ENCODE measurements at places on chromosomes 7 and 10.

DNA sequence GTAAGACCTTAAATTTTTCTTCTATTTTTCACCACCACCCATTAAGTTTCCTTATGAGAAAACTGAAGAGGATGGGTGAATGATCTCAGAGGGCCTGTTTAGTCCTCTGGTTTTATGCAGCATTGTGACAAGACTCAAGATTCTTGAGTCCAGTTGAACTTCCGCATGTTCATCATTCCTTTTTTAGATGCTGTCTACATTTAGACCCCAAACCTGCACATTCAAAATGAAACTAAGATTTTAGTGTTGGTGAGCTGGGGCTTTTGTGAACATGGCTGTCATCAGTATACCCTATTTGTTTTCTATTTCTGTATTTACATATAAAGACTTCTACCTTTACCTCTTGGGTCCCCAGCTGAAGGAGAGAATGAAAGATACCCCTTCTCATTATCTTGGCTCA is 31.1 kb downstream of the NET1 start:
- no peak for DNase-seq

GRCh38 chr10:119677904-119678755 is 26.9 kb downstream of the BAG3 start:
- no peak for DNase-seq

GRCh38 chr7:47663851-47664250 is 81.9 kb upstream of the TNS3 start:
- DNase-seq: no peak

DNA sequence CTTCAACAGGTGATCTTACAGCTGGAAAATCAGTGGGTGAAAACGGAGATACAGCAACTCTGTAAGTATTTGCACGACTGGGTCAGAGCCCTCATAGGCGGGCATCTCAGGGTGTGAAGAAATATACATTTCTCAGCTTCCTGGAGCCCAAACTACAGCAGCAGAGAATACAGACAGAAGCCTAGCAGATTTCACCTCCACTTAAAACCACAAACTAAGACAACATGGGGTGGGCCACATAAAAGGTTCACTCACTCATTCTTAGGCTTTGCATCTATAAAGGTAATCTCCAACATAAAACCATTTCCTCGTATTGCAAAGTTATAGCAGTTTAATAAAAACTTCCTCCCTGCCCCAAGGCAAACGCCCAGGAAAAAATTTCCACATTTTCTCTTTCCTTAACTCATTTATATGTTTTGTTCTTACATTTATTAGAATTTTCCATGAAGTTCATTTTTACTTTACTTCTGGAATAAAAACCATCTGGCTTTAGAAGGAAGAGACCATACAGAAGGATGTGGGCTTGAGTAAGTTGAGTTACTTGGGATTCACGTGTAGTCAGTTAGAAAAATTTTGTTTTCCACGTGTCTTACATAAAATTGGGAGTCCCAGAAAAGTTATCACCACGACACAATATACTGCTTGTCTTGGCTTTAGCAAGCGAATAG is 327.1 kb downstream of the FRMD4A start:
- no peak for DNase-seq

- DNase-seq: no peak
Measured at GRCh38 chr7:75658802-75659201, 79.9 kb downstream of the HIP1 start.

Data from CD4-positive, alpha-beta T cell treated with Interleukin-1 beta for 1 hour (primary cell).